ENCODE measurements at places on chromosomes 5 and 9. TPM values are rescaled to one million over a fixed set of nuclear protein-coding genes. Genes with fewer than 3 reads are reported as not detected.

Gene FOXE1
- not detected for total RNA-seq

Gene SOWAHA
- not detected for total RNA-seq

Gene GRXCR2
- not detected for total RNA-seq

Gene DAPK1
- total RNA-seq = 23.8 TPM

Gene MAPK9
- total RNA-seq = 26.0 TPM

Gene GTF2H2
- total RNA-seq = 24.3 TPM

Gene PCDHGB5
- total RNA-seq = 15.9 TPM

Gene MRPL50
- total RNA-seq = 9.5 TPM

Gene WNT8A
- not detected for total RNA-seq

Gene ZDHHC11B
- 0.09 TPM for total RNA-seq

Gene LCN9
- total RNA-seq = not detected

Gene TRMO
- 13.7 TPM for total RNA-seq

Gene FBP1
- total RNA-seq = not detected

Gene IRX4
- total RNA-seq = not detected

Gene PALM2AKAP2
- 9.7 TPM for total RNA-seq

Gene TOMM5
- 136 TPM for total RNA-seq

Gene NRG2
- total RNA-seq = 0.28 TPM

Gene MARCOL
- 8.3 TPM for total RNA-seq

Gene SEMA4D
- total RNA-seq = 0.09 TPM

Gene PKD2L2
- total RNA-seq = not detected

Gene LHX3
- total RNA-seq = not detected

Gene PRDM12
- not detected for total RNA-seq

Gene NSA2
- 170 TPM for total RNA-seq

Gene AQP7
- 0.09 TPM for total RNA-seq

Gene ADAMTSL1
- total RNA-seq = 26.1 TPM

Gene PRR16
- total RNA-seq = 4.0 TPM

Gene WDR31
- 1.8 TPM for total RNA-seq

Gene CBY3
- total RNA-seq = not detected

Gene INSL6
- not detected for total RNA-seq

Gene SGCD
- 9.2 TPM for total RNA-seq

Gene CATSPER3
- total RNA-seq = 0.14 TPM

Gene TMEM203
- 37.7 TPM for total RNA-seq

Gene OR13C3
- total RNA-seq = not detected

Gene ZMAT2
- 63.7 TPM for total RNA-seq

Gene HMCN2
- under 0.01 TPM for total RNA-seq

Gene NR4A3
- 1.00 TPM for total RNA-seq
